ENCODE measurements at places on chromosomes 12 and 14. TPM values are rescaled to one million over a fixed set of nuclear protein-coding genes. Genes with fewer than 3 reads are reported as not detected.

The KRT79 gene
- not detected for total RNA-seq

GRCh38 chr14:72699852-72700257 is 194.0 kb downstream of the DPF3 start:
- H3K4me1 ChIP-seq: no peaks in the 10 kb centered on the region
- no peak overlapping the region for H3K4me3 ChIP-seq
- DNase-seq: no peak
- no peaks in the 10 kb centered on the region for H3K36me3 ChIP-seq

- H3K27ac ChIP-seq: no peak overlapping the region
- no peak overlapping the region for H3K4me3 ChIP-seq
- H3K36me3 ChIP-seq: no peaks in the 10 kb centered on the region
- DNase-seq: no peak
- H3K4me1 ChIP-seq: no peaks in the 10 kb centered on the region
These were observed 52.6 kb downstream of the SAV1 start for GRCh38 chr14:50615552-50615951.

DNA sequence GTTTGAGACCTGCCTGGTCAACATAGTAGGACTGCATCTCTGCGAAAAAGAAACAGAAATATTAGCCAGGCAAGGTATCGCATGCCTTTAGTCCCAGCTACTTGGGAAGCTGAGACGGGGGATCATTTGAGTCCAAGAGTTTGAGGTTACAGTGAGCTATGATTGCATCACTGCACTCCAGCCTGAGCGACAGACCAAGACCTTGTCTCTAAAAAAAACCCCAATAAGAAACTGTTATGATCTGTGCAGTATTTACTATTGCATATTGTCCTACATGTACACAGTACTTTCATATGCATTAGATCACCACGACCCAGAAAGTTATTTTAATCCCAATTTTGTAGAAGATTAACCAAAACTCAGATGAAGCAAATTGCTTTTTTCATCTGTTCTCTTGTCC is 187.5 kb downstream of the PCNX1 start:
- H3K27ac ChIP-seq: no peak overlapping the region
- no peak overlapping the region for H3K4me3 ChIP-seq
- no peaks in the 10 kb centered on the region for H3K4me1 ChIP-seq
- H3K36me3 ChIP-seq: no peaks in the 10 kb centered on the region
- DNase-seq: no peak
- no peaks in the 10 kb centered on the region for H3K27me3 ChIP-seq
